Fibroblast of lung (primary cell): ENCODE measurements at places on chromosomes 3 and 15. TPM values are rescaled to one million over a fixed set of nuclear protein-coding genes. Genes with fewer than 3 reads are reported as not detected.
A peak's percentile ranks its signal among the peaks of the same experiment; 100 is the strongest.

DNA sequence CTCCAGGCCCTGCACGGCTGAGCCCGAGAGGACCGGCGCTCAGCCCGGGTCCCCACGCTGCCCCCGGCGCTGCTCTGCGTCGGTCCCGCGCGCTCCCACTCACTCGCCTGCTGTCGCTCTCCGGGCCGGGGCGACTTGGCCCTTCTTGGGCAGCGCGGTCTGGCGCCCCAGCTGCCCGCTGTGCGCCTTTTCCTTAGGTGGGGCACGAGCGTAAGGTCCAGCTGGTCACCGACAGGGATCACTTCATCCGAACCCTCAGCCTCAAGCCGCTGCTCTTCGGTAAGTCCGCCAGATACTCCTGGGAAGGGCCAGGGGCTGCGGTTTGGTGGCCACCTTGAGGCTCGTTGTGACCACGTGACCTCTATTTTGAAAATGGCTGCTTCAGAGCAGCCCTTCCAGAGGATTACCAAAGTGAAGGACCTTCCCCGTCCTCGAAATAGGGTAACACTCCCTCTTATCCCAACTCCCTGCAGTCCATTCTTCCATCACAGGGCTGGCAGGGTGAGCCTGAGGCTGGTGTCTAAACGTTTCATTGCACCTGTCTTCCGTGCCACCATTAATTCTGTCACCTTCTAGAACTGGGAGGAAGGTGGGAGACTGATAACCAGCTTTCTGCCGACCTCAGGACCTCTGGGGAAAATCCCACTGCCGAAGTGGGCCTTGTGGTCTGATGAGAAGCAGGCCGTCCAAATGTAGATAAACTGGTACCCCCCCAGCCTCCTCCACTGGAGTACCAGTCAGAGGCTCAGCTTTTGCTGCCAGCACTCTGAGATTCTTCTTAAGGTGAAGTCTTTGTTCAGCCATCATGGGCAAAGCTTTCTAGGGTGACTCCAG is 812 bp downstream of the P4HTM start:
- DNase-seq = peak; percentile 23

GRCh38 chr15:51726302-51727073 is 11.0 kb downstream of the LYSMD2 start:
- peak; percentile 68 for DNase-seq

GRCh38 chr3:98376631-98377030 is 13.8 kb upstream of the OR5K3 start:
- no peak for DNase-seq

Gene FETUB
- total RNA-seq = not detected in 2 replicates

- no peak for DNase-seq
Measured at GRCh38 chr15:35115155-35115725, 30.1 kb upstream of the NANOGP8 start.

- DNase-seq = no peak
Measured at GRCh38 chr3:129954514-129954913, 20.0 kb upstream of the TRH start.

- no peak for DNase-seq
Measured at GRCh38 chr3:16720367-16720940, 115.2 kb upstream of the DAZL start.

GRCh38 chr15:87211547-87211946 is 1045.0 kb downstream of the NTRK3 start:
- no peak for DNase-seq

- no peak for DNase-seq
Measured at GRCh38 chr15:35717721-35718120, 171.8 kb upstream of the DPH6 start.

DNA sequence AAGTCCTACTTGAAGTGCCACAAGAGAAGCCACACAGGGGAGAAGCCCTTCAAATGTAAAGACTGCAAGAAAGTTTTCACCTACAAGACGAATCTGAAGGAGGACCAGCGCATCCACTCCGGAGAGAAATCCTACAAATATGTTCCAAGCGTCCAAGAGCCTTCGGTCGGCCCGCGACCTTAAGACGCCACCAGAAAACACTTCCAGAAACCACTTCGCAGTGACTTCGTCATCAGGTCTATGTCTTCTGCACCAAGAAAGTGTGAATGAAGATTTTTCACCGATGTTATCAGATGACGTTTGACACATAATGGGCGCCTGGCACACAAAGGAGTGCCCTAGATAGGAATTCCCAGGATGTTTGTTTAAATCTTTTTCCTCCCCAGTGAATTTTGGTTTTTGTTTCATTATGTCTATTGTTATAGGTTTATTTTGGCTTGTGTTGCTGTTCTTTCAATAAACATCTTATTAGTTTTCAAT is 24.1 kb upstream of the ARPIN start:
- DNase-seq = no peak

Gene STRIT1
- total RNA-seq = not detected in 2 replicates

Gene EBLN2
- 3.0 and 3.1 TPM in 2 replicates for total RNA-seq
